ENCODE measurements at places on chromosomes 1 and 21.

GRCh38 chr1:61005614-61006580 lies 76.5 kb upstream of the NFIA start:
- no peak for DNase-seq

DNA sequence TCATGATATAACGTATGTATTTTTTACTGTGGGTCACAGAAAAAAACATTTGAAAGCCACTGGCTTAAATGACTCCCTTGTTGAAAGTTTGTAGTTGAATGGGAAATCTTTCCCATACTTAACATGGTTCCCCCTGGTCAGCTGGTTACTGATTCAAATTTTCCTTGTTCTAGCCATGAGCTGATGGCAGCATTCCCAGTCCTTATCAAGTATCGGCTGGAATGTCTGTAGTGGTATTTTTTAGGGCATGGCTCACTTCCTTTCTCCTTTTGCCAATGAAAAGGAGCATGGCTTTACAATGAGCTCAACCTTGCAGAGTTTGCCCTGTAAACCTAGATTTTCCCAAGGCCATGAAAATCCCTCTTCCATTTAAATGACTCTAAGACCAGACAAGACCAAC lies 55.7 kb downstream of the GIPC2 start:
- peak; percentile 76 for DNase-seq

DNA sequence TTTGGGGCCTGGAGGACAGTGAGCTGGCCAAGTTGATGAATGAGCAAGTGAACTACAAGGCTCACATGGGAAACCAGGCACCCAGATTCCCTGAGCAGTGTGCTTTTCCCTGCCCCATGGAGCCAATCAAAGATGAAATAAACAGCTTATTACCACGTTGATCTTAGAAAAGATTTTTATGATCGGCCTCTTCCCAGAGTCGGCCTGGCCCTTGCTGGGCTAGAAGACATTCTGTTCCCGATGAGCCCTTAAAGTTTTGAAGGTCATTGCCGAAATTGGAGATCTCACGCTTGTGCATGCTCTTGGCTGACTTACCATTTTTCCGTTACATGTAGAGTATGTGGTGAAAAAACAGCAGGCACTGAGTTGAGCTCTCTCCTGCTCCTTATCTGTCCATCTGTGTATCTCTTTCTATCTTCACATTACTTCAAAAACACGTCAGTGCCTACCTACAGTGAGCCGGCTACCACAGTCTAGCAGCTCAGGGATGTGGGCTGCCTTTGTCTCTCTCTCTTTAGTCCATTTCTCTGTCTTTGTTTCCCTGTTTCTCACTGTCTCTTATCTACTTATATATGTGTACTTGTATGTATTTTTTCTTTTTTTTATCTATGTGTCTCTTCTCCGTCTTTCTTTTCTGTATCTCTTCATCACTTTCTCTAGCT lies 248.8 kb upstream of the USP24 start:
- no peak for DNase-seq

GRCh38 chr1:75615613-75616435 lies 4.9 kb upstream of the SLC44A5 start:
- DNase-seq = no peak

DNA sequence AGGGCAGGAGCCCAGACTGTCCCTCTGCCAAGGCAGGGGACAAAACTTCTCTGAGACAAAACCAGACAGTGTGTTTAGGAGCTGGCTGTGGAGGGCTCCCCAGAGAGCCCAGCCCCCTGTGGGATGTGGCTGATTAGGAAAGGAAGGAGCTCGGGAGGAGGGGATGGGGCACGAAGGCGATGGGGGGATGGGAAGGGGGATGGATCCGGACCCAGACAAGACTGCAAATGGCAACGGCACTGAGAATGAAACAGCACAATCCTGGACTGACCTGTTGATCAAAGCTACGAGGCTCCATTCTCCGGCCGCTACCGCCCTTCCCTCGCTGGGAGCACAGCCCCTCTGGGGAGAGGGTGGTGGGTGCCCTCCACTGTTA lies 33.1 kb downstream of the FOXO6 start:
- no peak for DNase-seq

DNA sequence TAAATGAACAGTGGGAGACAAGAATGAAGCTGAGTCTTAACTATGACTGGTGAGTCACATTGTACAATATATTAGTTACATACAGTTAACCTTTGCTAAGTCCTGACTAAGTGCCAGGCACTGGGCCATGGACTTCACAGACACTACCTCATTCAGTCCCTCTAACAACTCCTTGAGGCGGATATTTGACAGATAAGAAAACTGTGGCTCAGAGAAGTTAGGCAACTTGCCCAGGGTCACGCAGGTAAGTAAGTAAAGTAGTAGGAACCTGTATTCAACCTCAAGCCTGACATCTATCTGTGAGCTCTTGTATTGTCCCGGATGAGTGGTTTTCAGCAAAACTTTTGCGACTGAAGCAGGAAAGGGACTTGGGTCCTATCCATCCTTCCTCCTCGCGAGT lies 62.1 kb downstream of the GNG12 start:
- no peak for DNase-seq

GRCh38 chr1:187622545-187622944 lies 793.8 kb downstream of the PLA2G4A start:
- no peak for DNase-seq

DNA sequence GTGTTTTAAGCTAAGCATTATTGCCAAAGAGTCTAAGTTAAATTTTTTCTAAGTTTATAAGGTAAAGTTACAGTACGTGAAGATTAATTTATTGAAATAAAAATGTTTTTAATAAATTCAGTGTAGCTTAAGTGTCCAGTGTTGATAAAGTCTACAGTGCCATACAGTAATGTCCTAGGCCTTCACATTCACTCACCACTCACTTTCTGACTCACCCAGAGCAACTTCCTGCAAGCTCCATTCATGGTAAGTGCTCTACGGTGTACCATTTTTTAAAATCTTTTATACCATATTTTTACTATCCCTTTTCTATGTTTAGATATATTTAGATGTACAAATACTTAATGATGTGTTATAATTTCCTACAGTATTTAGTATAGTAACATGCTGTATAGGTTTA lies 173.2 kb downstream of the CACNA1E start:
- no peak for DNase-seq

DNA sequence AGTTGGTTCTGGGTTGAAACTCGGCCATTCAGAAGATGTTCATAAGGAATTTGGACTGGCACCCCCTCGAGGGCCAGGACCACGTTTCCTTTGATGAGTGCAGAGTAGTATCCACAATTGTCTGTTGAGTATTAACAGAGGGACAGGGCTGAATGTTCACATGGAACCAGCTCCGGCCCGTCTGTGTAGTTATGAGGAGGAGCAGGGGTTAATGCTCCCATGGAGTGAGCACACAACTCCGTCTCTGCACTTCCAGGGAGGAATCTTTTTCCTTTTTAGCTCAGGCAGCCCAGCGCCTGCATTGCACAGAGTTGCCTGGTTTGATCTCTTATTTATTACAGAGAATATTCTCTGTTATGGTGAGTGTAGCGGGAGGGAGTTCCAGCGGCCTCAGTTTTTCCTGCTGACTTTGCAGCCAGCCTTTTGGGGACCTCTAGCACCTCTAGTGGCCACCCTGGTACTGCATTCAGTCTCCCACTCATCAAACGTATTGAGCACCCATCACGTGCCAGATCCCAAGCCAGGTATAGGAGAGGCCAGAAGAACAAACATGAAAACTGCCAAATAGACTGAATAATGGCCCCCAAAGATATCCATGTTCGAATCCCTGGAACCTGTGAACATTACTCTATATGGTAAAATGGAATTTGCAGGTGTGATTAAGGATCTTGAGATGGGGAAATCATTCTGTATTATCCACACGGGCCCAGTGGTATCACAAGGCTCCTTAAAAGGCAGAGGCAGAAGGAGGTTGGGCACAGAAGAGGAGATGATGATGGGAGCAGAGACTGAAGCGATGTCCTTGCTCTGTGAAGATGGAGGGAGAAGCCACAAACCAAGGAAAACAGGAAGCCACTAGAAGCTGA lies 167.7 kb upstream of the CSF3R start:
- peak; percentile 25 for DNase-seq

- peak; percentile 20 for DNase-seq
Observed at GRCh38 chr1:35857830-35858229, 25.2 kb upstream of the AGO1 start.

GRCh38 chr21:14926186-14926585 lies 138.6 kb downstream of the NRIP1 start:
- no peak for DNase-seq

GRCh38 chr1:18972991-18973390 lies 16.5 kb upstream of the IFFO2 start:
- DNase-seq = no peak

DNA sequence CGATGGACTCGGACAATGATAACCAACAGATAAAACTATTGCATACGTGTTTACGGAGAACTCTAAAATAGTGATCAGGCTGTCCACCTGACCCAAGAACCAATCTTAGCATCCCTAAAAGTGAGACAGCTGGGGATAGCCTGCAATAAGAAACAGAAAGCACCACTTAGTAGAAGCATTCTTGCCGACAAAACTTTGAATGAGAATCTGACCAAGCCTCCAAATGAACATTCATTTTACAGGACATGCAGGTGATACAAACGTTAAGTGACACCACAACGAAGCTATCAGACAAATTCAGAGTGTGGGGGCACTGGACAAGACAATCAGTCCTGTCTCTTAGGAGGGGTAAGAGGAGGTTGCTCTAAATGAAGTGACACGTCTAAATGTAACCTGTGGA lies 1.2 kb downstream of the PSMG1 start:
- DNase-seq = no peak

- no peak for DNase-seq
Observed at GRCh38 chr1:214341932-214342331, 61.0 kb downstream of the SMYD2 start.

GRCh38 chr1:7366286-7366954 lies 404.7 kb upstream of the VAMP3 start:
- no peak for DNase-seq
